ENCODE measurements at places on chromosomes 3 and 15.

- DNase-seq: no peak
These were observed 17.3 kb downstream of the GTPBP8 start for GRCh38 chr3:113008117-113008516.

DNA sequence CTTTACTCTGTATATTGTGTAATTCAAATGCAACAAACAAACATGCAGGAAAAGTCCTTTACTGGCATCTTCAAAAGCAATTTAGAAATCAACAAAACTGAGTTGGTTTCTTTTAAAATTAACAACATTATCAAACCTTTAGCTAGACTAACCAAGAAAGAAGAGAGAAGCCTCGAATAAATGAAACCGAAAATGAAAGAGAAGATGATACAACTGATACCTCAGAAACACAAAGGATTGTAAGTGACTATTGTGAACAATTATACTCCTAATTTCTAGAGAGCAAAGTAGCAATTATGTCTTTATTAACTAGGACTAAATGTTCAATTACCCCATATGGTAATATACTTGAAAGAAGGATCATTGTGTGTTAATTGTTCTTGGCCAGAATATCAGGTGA, 49.2 kb upstream of the P3H2 start:
- no peak for DNase-seq

- DNase-seq: no peak
These were observed 464.4 kb downstream of the SHQ1 start for GRCh38 chr3:72383883-72384282.

DNA sequence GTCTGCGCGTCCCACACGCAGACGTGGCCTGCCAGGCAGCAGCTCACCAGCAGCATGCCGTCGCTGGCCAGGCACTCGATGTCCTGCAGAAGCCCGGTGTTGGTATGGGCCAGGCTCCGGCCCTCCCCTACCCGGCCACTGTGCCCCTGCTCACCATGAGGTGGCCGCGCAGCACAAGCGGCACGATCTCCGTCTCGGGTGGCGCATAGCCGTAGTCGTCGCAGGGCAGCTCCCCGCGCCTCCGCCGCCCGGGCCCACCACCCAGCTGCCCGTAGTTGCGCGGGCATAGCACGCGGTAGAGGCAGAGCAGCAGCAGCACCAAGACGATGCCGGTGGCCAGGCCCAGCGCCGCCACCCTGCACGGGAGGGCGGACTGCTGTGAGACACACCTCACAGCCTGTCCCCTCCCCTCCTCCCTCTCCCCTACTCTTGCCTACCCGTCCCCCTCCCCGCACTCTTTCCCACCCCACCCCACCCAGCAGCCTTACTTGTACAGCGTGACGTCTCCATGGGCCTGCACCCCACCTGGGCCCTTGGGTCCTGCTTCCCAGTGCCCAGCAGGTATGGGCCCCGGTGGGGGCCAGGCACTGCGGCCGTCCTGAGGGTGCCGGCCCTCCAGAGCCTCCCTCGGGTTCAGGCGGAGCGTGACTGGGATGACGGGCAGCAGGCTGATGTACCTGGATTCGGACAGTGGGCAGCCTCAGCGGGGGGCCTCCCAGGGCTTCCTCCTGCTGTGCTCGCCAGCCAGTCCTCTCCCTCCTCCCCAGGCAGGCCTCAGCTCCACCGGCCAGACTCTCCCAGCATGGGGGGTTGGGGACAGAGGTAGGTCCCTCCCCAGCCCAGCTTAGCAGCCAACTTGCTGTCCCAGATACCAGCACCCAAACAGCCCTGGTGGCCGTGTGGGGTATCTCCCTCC, 37.6 kb downstream of the PTPN23 start:
- DNase-seq: no peak

- DNase-seq: peak; percentile 23
These were observed 976 bp downstream of the ABHD17C start for GRCh38 chr15:80695911-80696661.

- DNase-seq: no peak
These were observed 250.6 kb upstream of the CMC1 start for GRCh38 chr3:27990837-27991236.

DNA sequence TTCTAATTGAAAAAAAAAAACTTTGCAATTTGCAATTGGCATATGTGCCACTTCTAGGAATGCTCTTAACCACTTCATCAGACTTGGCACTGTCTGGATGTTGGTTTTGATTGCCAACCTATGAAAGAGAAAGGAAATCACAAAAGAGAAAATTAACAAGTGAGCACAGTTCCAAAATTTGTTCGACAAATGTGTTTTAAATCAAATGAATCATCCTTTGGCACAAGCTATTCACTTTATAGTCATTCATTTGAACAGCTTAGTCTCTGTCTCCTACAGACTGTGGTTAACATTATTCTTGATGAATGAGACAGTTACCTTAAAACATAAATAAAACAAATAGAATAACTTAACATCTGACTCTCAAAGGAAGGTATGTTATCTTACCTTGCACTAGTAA, 265.0 kb downstream of the EPHA3 start:
- no peak for DNase-seq

DNA sequence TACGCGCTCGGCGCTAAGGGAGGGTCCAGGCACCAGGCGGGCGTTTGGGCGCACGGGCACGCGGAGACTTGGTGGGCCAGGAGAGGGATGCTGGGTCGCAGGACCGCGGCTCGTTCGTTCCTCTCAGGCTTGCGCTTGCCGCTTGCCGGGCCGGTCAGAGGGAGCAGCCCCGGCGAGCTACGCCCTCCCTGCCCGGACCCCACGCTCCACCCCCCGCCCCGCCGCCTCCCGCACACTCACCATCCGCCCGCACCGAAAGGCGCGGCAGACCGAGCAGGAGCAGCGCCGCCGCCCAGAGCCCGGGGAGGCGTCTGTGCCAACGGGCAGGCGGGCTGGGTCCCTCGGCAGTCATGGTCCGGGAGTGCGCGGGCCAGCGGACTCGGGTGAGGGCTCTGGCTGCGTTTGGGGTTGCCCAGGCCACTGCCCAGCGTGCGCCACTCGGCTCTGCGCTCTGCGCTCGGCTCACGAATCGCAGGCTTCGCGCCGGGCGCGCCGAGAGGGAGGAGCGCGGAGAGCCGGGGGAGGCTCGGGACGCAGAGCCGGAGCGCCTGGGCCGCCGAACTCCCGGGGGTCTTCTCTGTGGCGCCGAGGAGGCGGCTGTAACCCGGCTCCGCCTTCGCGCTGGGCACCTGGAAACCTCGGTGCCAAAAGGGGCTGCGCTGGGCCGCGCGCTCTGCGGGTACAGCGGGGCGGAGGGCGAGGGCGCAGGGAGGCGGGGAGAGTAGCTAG, at the start of gene SUSD5:
TSS of gene SUSD5 (minus strand) at position 365 of the 729 bp plus-strand sequence. CDS start at position 352, 13 bp downstream.
- DNase-seq: peak; percentile 10

DNA sequence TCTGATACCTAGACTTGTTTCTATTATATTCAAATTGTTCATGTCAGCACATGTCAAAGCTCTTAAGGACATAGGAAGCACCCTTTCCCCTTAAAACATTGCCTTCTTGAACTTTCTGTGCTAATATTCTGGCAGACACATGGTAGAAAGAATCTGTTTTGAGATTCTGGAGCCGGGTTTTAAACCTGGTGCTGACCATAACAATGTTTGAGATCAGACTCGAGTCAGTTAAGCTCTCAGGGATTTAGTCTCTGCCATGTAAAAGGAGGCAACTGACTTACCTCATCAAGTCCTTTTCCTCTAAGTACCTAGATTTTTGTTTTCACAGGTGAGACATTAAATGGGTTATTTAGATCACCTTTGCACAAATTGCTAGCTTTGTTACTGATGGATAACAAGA, 38.9 kb downstream of the RBMS3 start:
- no peak for DNase-seq

DNA sequence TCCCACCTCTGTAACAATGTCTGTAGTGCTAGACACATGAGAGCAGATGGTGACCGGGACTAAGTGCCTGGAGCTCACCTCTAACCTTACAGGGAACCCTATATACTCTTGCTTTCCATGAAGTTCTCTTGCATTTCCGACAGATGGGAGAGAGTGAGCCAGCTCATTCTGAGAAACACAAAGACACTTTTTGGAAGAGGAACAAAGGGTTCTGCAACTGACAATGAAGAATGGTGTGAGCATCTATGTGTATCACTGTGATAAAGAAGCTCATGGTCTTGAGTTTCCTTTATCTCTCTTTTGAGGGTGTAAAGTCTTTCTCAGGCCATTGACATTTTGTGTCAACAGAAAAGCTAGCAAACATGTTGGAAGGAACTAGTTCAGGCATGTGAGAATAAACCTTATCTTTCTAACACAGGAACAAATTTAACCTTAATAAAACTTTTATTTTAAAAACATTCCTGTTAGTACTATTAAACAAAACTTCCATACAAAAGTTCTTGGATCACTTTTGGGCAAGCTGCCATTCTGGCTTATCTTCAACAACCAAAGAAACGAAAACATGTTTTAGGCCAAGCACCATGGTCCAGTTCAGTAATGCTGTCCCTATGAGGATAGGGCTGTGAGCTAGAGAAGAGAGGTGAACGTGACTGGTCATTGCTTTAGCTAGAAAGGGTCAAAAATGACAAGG, 142.7 kb downstream of the THRB start:
- no peak for DNase-seq

Measured in stimulated activated CD4-positive, alpha-beta T cell treated with anti-CD3 and anti-CD28 coated beads, Interleukin-2, amount 100 ng/mL, for 24 hours (primary cell).